ENCODE measurements at places on chromosomes 5 and 9. TPM values are rescaled to one million over a fixed set of nuclear protein-coding genes. Genes with fewer than 3 reads are reported as not detected.

DNA sequence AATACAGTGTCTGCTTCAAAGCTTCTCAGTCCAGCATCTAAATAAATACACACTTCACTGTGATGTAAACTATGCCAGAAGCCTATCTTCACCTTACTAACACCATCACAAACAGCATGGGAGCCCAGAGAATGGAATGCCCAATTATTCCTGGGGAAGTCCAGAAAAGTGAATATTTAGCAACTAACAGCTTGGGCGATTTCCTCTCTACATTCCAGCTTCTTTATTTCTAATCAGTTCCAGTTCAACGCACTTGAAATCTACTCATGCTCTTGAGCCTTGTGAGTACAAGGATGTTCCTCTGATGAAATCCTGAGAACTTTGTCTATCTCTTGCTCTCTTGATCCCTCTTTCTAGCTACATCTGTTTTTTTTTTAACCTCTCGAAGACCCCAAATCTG lies 100.4 kb upstream of the C9orf72 start:
- no peak for DNase-seq

DNA sequence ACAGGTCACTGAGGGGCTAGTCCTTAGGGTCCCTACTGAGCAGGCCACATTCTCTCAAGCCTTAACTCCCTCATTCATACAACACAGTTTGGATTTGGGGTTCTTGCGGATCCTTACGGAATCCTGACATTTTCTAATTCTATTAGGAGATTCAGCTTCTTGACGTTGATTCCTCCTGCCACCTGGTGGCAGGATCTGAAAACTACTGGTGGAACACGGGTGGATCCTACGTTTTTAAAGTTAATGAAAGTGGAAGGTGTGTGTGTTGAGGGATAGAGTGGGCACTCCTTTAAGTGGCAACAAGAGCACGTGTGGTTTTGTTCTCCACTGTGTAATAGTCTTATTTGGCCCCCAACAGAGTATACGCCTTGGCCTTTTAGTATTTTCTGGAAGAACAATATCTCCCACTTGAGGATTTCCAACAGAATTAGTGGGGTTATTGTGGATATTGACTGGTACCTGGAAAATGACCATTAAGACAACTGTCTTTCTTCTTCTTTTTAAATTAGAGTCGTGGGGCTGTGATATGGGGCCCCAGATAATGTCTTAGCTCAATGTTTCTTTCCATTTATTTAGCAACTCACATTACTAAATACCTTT lies 25.2 kb downstream of the SLC28A3 start:
- DNase-seq, result peak; percentile 72

GRCh38 chr5:10064546-10065195 lies 185.0 kb downstream of the ATPSCKMT start:
- no peak for DNase-seq

GRCh38 chr5:156617426-156617825 lies 232.7 kb upstream of the PPP1R2B start:
- no peak for DNase-seq

GRCh38 chr5:96927008-96927407 lies 8.9 kb upstream of the LNPEP start:
- DNase-seq, result peak; percentile 60

DNA sequence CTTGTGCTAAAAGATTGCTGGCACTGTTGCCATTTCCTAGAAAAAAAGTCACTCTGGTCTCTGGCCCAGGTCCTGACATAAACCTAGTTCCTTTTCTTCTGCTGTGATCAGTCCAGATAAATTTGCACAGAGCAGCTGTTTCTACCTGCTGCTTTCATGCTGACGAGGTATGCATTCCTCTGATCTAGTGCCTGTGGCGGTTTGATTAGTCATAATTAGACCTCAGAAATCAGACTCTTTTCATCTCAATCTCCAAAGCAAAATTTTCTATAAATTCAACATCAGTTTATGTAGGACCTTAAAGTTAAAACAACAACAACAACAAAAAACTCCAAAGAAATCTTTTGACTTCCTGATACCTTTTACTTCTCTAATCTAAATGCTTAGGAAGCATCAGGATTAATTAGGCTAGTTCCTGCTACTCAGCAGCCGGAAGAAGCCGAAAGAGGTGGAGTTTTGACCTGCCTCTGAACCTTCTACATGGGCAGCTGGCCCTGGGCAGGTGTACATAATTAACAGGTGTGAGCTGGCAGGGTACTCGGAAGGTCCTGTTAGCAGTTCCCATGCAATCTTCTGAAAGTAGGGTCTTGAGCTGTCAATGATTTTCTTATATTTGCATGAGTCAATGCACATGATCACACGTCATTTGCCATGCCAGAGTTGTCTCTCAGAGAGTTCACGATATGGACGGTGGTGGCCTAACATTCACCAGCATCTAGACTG lies 83.3 kb upstream of the CCDC112 start:
- DNase-seq, result no peak

DNA sequence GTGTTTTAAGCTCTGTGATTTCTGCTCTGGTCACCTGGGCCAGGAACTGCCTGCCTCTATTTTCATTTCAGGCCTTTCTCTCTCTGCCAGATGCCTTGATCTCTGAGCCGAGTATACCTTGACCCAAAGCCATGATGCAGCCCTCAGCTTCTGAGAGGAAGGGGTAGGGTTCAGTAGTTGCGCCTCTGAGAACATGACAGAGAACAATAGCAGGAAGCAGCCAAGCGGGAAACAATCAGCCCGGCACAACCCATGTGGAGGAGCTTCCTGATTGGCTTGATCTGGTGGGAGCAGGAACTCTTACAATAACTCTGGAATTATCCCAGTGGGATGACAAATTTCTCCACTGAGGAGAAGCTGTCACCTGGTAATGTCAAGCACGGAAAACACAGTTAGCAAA lies 127.4 kb downstream of the PALM2AKAP2 start:
- no peak for DNase-seq

The SGCD gene
- 67.5 TPM for total RNA-seq

The ANKRD33B gene
- 7.8 TPM for total RNA-seq

DNA sequence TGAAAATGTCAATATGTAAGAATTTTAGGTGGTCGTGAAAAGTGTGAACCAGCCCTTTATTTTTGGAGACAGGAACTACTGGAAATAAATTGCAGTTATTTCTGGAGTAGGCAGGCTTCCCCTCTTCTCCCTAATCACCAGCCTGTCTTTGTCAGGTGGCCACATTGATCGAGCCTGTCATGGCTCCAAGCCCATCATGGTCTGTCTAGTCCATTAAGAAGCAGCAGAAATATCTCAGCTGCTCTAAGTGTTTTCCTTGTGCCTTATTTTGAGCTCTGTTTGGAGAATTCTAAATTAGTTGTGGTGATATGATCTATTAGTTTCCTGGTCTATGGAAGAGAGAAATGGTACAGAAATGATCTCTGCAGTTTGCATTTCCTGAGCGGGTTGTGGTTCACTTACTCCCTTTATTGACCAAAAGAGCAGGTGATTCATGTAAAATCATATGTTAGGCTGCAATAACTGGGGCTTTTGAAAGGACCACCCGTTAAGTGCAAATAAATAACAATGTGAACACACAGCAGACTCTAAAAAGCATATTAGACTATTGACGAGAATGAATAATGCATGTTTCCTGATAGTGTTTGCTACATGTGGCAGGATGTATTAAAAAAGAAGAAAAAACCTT lies 42.3 kb downstream of the BASP1 start:
- no peak for DNase-seq

The PCDHGA1 gene
- 1.8 TPM for total RNA-seq

The TMEM8B gene
- total RNA-seq, result 3.0 TPM

GRCh38 chr5:50302815-50303490 lies 138.1 kb downstream of the EMB start:
- DNase-seq, result peak; percentile 62

- DNase-seq, result peak; percentile 79
These were observed 87.6 kb downstream of the ERP44 start for GRCh38 chr9:100011062-100011681.

The TLR4 gene
- total RNA-seq, result 2.6 TPM

- no peak for DNase-seq
These were observed 396.1 kb upstream of the CCNG1 start for GRCh38 chr5:163041254-163041653.

GRCh38 chr9:68637020-68637419 lies 68.0 kb upstream of the PIP5K1B start:
- no peak for DNase-seq

The ROPN1L gene
- total RNA-seq, result 0.17 TPM

DNA sequence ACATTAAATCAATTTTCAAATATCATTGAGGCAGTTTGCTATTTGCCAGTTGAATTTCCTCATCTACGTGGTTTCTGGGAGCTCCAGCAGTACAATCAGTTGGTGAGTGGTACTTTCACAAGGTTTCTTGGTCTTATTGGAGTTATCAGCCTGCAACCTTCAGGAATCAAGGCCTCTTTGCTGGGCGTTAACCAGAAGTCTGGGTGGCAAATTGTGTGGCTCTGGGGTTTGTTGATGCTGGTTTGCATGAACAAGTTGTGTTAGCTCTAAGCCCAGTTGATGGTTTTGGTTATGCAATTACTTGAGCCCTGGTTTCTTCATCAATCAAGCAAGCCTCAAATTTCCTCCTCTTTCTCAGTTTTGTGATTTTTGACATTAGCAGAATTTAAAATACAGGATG lies 152.9 kb upstream of the ANKRD55 start:
- DNase-seq, result no peak

The SPOCK1 gene
- total RNA-seq, result 30.3 TPM

DNA sequence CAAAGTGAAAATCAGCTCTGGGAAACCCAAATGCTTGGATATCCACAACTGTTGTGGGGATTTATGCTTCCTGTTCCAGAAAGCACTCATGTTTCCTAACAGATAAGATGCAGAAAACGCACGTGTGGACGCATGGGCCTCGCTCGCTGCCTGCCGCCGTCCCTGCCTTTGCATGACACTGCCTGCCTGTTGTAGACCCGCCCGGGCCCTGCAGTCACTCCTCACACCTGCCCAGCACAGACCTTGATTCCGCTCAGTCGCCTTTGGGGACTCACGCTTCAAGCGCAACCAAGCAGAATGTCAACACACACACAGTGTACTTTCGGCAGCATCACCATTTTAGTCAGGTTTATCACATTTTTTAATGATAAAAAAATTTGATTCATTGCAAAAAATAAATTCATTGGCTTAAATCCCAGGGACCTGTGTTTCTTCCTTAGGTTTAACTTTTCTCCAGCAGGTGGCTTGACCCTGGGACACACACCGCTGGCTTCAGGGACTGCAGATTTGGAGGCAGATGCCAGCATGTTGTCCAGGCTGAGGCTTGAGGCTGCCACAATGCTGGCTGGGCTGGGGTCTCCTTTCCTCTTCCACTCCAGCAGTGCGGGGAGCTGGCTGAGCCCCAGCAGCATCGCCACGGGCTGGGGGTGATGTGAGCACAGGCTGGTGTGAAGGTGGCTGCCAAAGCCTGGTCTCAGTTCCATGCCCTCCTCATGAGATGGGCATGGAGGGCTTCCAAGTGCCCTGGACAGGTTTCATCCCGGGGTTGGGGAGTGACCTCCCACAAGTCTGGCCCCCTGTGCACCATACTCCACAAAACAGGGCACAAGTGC lies 416.9 kb upstream of the IRX4 start:
- DNase-seq, result no peak

GRCh38 chr9:83583151-83584014 lies 39.6 kb upstream of the IDNK start:
- peak; percentile 60 for DNase-seq

DNA sequence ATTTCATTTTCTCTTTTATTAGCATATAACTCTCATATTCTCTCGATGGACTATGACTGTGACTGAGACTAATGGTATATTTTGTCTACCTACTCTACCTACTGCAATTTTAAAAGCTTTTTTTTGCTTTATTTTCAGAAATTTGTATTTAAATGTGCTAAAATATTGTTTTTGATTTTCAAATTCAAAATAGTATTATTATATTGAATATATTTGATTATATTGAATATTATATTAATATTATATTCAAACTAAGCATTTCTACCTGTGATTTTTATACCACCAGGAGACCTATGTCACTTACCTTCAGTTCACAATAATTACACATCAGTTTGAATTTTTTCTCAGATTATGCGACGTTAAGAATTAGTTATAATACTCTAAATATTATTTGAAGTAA lies 700.5 kb upstream of the RGMB start:
- no peak for DNase-seq

The SPINK1 gene
- not detected for total RNA-seq

The NXNL2 gene
- total RNA-seq, result 1.3 TPM

DNA sequence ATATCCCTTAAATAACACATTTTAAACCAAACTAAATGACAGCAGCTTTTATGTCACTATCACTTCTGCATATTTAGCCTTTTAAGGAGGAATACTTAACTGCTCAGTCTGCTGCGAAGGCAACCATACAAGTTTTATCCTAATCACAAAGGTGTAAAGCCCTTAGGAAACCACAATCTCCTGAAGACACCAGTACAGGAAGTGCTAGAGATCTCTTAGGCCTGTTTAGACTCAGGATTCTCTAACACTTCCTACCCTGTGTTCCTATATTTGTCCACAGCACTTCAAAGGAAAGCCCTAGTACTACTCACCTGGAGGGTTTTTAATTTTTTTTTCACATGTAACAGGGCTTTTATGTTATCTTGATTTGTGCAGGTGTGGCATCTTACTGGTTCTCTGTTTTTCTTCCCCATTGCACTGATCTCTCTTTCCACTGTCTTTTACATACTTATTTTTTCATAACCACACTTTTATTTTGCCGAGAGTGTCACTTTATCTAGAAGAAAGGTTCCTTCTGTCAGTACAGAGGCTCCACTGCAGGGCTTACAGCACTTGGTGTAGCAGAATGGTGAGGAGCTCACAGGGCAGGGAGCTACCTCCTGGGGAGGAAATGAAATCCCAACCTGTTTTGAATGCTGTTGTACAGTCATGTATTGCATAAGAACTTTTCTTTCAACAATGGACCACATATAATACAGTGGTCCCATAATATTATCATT lies 1060.6 kb upstream of the ACO1 start:
- DNase-seq, result no peak

DNA sequence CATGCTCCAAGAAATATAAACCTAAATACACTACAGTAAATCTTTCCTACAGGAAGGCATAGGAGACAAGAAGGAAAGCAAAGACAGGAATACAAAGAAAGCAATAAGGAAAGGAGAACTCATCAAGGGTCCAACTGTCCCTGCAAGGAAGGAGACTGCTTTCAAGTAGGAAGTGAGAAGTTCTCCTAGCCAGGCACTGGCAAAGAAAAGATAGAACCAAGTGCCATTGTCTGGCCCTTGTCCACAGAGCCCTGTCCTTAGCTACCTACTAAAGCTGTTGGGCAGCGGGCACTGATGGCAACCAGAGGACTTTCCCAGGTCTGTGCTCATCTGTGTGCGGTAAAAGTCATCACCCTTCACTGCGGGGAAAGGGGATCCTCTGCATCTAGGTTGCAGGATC lies 108.2 kb downstream of the KLHL3 start:
- no peak for DNase-seq

The DPYSL3 gene
- 135 TPM for total RNA-seq

DNA sequence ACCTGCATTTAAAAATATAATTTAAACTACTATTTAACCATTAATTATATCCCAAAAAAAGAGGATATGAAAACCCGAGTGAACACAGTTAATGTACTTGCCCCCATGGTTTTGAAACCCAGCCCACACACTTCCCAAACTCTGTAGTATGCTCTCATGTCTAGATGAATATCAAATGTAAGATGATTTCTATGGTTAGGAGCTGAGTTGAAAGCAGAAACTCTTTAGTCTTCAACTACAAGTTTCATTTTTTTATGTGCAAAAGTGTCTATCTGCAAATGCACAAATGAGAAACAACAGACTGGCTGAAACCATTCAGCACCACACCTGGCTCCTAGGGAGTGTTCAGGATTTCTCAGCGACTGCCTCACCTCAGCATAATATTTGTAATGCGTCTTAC lies 183.3 kb downstream of the SEMA5A start:
- DNase-seq, result no peak

The GLRA1 gene
- not detected for total RNA-seq

- DNase-seq, result no peak
These were observed 31.4 kb upstream of the PSD2 start for GRCh38 chr5:139763930-139764791.
